ENCODE measurements at places on chromosomes 3 and 15. TPM values are rescaled to one million over a fixed set of nuclear protein-coding genes. Genes with fewer than 3 reads are reported as not detected.

ZCWPW2 gene
- total RNA-seq = 1.0 TPM

ROPN1 gene
- total RNA-seq = not detected

CCR4 gene
- total RNA-seq = not detected

LRTM1 gene
- total RNA-seq = not detected

GOLGA6L7 gene
- total RNA-seq = not detected

TTLL13 gene
- not detected for total RNA-seq

PLCB2 gene
- total RNA-seq = under 0.01 TPM

LRIG1 gene
- total RNA-seq = 104 TPM

CFAP92 gene
- total RNA-seq = under 0.01 TPM

CRYGS gene
- total RNA-seq = 1.0 TPM

LRRIQ4 gene
- under 0.01 TPM for total RNA-seq

MYH15 gene
- 0.17 TPM for total RNA-seq

KNG1 gene
- not detected for total RNA-seq

IGSF10 gene
- 45.9 TPM for total RNA-seq

GRM2 gene
- under 0.01 TPM for total RNA-seq

UCN2 gene
- total RNA-seq = 0.66 TPM

GOLGA8R gene
- total RNA-seq = 1.3 TPM

HCLS1 gene
- total RNA-seq = 0.51 TPM

MED12L gene
- total RNA-seq = 4.9 TPM

All from fibroblast of lung (primary cell).